Esophagus muscularis mucosa (tissue), 4 donors: ENCODE measurements at places on chromosomes 13 and 19. TPM values are rescaled to one million over a fixed set of nuclear protein-coding genes. Genes with fewer than 3 reads are reported as not detected.

GRCh38 chr19:530134-531008 lies 1.2 kb upstream of the CDC34 start:
- DNase-seq, result no peak

DNA sequence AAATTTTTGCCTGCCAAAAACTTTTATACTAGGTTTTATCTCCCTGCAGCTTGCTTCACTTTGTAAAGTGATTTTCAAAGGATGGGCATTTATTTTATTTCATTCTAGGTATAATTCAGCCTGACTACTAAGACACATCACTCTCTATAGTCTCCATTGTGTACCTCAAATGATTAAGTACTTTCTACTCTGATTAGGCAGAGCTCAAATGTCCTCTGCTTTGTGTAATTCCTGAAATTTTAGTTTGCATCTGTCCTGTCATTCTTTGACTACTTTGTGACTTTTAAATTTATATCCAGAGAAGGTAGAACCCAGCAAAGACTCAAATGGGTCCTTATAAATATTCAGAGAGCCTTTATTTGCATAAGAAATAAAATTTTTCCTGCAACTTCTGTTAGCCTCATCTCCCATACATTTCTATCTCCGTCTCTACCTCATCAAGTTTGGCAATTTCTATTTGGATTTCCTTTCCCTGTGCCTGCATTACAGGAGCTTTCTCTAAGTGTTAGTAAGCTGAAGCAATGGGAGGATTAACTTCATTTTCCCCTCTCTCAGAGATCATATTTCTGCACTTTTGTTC lies 1038.0 kb upstream of the ATXN8OS start:
- no peak for DNase-seq

- DNase-seq, result no peak
These were observed 8.6 kb upstream of the HIPK4 start for GRCh38 chr19:40398417-40399131.

DNA sequence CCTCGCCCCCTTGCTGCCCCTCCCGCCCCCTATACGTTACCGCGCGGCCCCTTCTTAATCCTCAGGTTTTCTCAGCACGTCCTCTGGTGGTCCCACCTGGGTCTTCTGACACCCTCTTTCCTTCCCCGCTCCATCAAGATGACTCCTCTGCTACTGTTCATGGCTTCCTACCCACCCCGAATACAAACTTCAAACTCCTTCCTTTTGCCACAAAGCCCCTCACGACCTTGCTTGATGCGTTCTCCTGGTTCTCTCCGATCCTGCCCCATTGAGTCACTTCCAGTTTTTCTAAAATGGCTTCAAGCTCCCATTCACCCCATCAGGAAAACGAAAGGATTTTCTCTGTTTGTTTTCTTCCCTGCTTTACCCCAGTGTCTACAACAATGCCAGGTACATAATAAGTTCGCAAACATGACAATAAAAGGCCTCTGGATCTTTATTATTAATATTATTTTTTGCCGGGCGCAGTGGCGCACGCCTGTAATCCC lies 734 bp upstream of the SERTAD3 start:
- DNase-seq, result no peak

- no peak for DNase-seq
These were observed 44.2 kb downstream of the PCDH8 start for GRCh38 chr13:52804202-52804641.

DNA sequence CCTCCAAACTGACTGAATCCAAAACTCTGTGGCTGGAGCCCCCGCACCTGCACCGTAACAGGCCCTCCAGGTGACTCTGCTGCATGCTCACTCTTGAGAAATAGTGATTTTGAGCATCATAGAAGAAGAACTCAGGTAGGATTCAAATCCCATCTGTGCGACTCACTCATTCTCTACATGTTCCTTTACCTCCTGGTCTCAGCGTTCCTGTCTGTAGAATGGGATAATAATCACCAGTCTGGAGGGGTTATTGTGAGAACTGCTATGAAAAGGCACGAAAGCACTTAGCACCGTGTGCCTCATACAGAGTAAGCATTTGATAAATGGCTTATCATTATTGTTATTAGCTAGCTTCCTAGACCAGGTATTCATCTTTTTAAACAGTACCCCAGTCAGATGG lies 36.5 kb upstream of the NPAS1 start:
- no peak for DNase-seq

DNA sequence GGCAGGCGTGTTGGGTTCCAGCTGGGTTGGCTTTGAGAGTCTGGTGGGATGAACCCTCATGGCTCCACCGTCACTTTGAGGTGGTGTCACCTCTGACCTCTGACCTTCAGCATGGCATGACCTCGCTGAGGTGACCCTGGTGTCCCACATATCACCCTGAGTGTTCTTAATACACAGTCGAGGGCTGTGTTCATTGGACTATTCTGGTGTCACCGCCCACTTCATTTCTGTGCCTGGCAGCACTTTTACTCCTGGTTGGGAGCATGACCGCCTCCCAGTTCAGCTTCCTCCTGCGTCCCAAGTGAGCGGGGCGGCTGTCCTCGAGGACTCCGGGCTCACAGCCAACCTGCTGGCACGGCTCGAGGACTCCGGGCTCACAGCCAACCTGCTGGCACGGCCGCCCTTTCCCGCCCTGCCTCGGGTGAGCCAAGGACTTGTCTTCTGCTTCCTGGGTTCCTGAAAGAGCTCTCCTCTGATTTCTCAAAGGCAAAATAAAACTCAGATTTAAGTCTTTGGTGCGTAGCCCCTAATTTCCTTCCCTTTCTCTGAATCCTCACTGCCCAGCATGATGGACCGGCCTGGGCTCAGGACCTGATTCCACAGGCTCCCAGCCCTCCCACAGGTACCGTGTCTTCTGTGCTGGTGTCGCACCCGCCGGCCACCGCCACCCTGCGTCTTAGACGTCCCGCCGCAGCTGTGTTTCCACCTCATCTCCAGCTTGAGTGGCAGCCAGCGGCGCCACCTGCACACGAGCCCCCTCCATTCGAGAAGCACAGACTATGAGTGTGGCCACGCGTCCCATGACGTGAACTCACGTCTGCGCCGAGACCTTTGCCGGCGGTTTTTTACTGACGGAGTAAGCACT lies 10.4 kb downstream of the ATP4B start:
- no peak for DNase-seq

- no peak for DNase-seq
These were observed 86.0 kb downstream of the ING1 start for GRCh38 chr13:110799246-110800236.

- no peak for DNase-seq
These were observed 3.8 kb upstream of the MAP2K7 start for GRCh38 chr19:7899751-7900378.

DNA sequence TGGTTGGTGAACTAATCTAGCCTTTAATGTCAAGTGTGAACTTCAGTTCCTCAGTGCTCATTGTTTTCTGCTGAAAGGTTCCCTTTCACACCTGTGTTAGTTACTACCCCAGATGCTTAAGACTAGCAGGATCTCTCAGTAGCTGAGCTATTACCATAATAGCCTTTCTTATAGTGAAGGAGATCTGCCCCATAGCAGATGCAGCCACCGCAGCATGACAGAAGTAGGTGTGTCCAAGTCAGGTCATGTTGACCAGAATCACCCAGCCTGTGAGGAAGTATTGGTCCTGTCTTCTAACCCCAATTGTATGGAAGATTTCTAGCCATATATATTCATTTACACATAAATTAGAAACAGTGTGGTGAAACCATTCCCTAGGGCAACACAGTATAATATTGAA lies 37.3 kb downstream of the ZAR1L start:
- DNase-seq, result no peak

Gene KIR3DL3
- total RNA-seq, result not detected

Gene KCNRG
- 3.0 TPM for total RNA-seq

Gene GPC5
- total RNA-seq, result 0.42 TPM

Gene CLEC4G
- total RNA-seq, result 2.5 TPM

Gene LILRB4
- total RNA-seq, result 5.4 TPM

Gene MRPS31
- total RNA-seq, result 14.6 TPM

Gene CD209
- total RNA-seq, result 7.9 TPM
